ENCODE measurements at places on chromosomes 2 and 18.

DNA sequence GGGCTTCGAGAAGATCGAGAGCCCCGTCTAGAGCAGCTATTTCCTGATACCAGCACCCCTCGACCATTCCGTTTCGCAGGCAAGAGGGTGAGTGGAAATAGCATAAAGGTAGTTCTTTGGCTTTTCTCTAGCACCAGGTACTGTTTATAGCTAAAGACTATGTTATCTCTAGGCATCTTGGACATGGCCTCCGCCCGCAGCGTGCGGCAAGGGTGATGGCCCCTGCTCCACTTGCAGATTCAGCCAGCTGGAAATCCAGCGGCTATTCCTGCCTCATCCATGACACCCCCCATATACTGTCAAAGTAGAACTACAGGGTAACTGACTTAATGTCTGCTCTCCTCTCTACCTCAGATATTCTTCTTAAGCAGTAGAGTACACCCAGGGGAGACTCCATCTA lies 3.3 kb downstream of the AGBL5 start:
- DNase-seq: no peak

DNA sequence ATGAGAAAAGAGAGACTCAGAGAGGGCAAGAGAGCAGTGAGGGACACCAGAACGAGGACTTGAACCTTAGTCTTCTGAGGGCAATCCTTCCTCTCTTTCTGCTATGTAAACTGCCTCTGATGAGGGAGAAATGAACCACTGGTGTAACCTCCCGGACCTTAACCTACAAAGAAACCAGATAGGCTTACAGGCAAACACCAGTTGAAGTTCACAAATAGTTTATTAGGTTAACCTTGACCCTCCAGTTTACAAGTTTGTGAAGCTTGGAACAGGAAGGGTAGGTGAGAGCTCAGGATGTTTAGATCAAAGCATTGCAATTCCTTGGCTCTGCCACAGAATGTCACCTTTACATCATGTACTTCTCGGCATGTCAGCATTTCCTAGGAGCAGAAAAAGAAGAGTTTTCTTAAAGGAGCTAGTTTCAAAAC lies 486.4 kb upstream of the SPRED2 start:
- DNase-seq: no peak

- no peak for DNase-seq
Observed at GRCh38 chr2:234001380-234002160, 48.9 kb upstream of the SPP2 start.

GRCh38 chr2:231336700-231337099 lies 58.8 kb upstream of the B3GNT7 start:
- no peak for DNase-seq

DNA sequence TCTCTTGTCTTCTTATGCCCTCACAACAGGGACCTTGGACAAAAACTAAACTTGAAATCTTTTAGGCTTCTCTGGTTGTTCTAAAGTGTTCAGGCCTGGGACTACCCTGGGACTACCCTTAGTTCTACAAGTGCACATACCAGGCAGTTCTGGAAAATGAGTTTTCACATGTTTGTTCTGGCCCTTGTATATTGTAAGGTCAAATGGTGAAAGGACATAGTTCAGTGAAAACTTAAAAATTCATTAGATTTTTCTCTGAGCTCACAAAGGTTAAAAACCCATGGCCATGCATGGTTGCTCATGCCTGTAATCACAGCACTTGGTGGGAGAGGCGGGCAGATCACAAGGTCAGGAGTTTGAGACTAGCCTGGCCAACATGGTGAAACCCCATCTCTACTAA lies 875.5 kb upstream of the FAM98A start:
- no peak for DNase-seq

GRCh38 chr18:11654736-11655605 lies 34.1 kb upstream of the GNAL start:
- no peak for DNase-seq

- no peak for DNase-seq
Observed at GRCh38 chr2:175203621-175204496, 22.3 kb upstream of the ATP5MC3 start.

DNA sequence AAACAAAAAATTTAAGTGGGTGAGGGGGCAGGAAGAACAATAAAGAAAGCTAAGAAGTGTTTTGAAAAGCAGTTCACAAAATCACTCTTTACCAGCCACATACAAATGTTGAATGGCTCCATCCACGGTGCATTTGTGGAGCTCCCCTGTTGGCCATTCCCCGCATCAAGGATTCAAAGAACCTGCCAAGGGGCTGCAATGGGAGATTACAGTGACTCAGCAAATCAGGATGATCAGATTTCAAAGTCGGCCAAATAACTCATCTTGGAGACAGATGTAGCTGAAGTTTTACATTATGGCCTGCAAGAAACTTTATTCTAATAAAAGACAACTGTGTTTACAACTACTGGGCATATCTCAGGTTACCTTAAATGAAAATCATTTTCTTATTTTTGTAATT lies 26.9 kb downstream of the COL4A3 start:
- DNase-seq: peak; percentile 17

DNA sequence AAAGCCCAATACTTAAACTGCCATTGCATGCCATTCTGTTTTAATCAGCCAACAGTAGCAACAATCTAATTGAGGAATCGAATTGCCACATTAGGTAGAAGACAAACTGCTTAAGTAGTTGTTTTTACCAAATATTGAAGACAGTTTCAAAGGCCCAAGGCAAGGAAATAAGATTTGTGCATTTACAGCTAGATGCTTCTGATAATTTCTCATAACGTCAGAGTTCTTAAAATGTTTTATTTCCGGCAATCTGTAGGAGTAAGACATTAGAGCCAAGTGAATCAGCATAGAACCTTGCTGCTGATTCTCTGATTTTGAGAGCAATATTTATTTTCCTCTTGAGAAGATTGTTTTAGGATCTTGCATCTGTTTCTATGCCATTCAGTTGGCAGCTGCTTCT lies 174.3 kb downstream of the RBM43 start:
- no peak for DNase-seq

- no peak for DNase-seq
Observed at GRCh38 chr2:23327887-23328286, 57.1 kb upstream of the KLHL29 start.

GRCh38 chr18:2293109-2293839 lies 278.0 kb downstream of the METTL4 start:
- DNase-seq: no peak
